ENCODE measurements at places on chromosomes 7 and 10.

DNA sequence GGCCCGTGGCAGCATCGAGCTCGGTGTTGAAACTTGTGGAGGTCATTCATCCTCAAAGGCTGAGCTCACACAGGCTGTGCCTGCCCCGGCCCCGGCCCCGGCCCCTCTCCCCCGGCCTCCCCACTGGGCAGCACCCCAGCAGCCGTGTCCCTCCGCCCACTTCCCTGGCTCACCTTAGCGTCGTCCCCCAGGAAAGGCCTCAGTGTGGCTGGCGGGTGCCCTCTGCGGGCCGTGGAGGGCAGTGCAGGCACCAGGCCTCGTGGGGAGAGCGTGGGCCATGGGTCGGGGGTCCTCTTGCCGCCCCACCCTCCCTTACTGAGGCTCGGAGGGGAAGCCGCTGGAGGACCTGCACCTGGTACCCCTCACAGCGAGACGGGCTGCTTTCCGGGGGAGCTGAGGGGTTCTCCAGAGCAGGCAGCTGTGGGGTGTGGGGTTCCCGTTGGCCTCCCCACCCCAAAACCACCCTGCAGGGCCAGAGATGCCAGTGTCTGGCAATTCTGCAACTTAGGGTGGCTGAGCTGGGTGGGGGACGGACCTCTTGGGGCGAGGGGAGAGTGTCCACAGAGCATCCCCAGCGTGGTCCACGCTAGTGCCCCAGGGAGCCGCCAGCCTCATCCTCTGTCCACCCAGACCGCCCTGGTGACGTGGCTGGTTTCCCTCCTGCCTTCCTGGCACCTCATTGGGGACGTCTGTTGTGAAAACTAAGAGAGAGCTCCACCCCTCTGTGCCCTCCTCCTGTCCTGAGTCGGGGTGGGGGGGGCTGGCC lies 44.2 kb upstream of the DPYSL4 start:
- DNase-seq: peak; percentile 46

DNA sequence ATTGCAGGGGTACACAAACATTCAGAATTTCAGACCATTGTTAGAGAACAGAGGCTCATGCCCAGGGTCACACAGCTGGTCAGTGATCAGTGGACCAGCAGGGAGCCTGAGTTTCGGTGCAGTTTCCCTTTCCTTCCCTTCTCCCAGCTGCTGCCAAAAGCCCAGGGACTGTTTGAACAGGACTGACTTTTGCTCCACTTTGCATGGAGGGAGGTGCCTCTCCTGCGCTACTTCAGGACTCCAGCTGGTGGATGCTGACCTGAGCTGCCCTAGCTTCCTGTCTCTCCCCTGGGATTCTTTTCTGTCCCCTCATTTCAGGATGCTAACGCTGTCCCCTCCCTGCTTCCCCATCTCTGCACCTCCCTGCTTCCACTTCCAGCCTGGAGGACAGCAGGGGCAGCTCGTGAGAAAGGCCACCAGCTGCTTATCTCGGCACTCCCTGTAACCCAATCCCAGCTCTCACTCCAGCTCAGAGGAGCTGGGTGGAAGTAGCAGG lies 14.5 kb downstream of the SH2D4B start:
- DNase-seq: no peak

DNA sequence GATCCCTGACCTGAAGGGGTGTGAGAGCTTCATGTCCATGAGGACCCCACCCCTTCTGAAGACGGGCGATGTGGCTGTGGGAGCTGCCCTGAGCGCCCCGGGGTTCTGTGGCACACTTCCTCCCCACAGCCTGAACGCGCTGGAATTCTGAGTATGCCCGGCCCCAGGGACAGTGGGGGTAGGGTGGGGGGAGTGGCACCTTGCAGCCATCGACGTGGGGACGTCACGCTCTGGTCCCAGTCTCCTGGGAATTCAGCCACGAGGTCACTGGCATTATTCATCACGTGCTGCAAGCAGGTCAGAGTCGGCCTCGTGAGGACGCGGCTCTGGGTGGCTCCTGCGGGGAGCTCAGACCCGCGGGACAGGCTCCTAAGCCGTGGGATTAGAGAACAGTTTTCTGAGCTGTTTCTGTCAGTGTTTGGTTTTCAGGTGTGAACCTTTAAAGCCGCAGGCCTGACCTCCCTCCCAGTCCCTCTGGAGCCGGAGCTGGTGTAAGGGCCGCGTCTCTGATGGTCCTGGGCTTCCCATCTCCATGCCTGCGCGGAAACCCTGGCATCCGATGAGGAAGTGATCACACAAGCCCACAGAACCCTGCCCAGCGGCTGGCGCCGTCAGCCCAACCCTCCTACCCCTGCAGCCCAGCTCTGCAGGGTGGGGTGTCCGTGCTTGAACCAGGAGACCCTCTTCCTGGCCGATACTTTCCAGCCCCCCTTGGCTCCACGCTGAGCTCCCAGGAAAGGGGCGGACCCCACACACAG lies 16.1 kb downstream of the GPR146 start:
- no peak for DNase-seq

DNA sequence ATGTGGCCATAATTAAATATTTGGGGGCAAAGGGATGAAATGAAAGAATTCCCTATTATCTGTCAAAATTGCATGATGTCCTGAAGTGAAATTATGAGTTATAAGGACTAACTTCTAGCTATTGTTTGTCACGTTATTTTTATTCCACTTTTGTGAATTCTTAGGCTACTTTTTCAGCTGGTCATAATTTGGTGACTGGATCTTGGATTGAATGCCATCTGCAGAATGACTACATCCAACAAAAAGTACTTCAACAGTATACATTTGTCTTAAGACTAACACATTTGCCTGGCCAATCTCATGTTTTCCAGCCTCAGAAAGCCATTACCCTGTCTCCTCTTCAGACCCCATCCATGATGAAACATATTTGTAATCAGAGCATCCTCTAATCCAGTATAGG lies 48.1 kb upstream of the WNT16 start:
- DNase-seq: no peak

DNA sequence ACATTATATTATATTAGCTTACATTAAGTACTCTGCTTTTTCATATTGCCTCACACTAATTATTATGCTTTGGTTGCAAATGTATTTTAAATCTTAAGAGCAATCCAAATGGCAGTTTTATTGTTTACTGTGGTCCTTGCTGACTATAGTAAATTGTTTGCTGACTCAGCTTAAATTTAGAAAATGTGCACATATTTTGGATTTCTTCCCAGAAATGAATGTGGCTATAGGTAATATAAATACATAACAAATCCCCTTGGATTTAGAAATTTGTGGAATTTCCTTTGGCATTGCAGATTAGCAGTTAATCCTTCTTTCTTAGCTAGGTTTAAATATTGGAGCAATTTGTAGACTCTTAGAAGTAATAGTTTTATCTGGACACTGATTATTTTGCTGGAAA lies 565.8 kb downstream of the NRG3 start:
- DNase-seq: no peak

DNA sequence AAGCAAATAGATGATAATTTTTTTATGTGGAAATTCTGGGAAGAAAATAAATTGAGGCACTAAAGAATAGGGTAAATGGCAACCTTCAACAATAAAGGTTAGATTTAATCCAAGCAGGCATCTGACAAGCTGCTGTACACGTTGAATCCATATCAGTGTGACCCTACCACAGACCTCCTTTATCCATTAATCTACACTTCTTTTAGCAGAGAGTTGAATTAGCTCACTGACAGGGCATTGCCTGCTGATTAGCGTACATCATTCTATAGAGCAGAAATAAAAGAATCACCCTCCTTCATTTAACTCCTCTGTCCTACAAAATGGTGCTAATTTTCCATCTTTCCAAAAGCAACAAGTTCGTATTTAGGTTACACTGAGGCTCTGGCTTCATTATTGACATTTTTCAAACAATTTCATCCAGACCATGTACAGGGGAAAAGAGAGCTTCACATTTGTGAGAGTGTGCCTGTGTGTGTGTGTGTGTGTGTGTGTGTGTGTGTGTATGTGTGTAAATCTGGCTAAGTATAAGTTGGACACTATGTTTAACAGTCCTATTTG lies 356.0 kb downstream of the TFEC start:
- DNase-seq: no peak

GRCh38 chr10:78863906-78864239 lies 204.9 kb upstream of the ZMIZ1 start:
- no peak for DNase-seq

- no peak for DNase-seq
Observed at GRCh38 chr10:69055241-69055640, 32.7 kb upstream of the SRGN start.

DNA sequence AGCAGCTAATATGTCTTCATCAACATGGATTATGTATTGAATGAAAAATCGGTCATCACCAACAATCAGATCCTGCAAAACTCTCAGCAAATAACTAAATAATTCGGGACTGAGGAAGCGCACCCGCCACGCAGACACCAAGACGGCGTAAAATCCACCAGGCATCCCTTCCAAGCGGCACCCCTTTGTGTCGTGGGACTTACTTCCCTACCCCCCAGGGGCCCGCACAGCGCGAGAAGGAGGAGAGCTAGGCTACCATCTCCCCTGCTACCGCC lies 721 bp downstream of the ARL3 start:
- DNase-seq: peak; percentile 58

GRCh38 chr10:104259999-104260774 lies 5.5 kb downstream of the GSTO1 start:
- no peak for DNase-seq

- peak; percentile 5 for DNase-seq
Observed at GRCh38 chr7:30697719-30698460, 15.6 kb upstream of the CRHR2 start.

DNA sequence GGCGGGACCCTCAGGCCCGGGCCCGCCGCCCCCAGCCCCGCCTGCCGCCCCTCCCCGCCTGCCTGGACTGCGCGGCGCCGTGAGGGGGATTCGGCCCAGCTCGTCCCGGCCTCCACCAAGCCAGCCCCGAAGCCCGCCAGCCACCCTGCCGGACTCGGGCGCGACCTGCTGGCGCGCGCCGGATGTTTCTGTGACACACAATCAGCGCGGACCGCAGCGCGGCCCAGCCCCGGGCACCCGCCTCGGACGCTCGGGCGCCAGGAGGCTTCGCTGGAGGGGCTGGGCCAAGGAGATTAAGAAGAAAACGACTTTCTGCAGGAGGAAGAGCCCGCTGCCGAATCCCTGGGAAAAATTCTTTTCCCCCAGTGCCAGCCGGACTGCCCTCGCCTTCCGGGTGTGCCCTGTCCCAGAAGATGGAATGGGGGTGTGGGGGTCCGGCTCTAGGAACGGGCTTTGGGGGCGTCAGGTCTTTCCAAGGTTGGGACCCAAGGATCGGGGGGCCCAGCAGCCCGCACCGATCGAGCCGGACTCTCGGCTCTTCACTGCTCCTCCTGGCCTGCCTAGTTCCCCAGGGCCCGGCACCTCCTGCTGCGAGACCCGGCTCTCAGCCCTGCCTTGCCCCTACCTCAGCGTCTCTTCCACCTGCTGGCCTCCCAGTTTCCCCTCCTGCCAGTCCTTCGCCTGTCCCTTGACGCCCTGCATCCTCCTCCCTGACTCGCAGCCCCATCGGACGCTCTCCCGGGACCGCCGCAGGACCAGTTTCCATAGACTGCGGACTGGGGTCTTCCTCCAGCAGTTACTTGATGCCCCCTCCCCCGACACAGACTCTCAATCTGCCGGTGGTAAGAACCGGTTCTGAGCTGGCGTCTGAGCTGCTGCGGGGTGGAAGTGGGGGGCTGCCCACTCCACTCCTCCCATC lies 82.7 kb downstream of the PAX2 start:
- DNase-seq: peak; percentile 18

DNA sequence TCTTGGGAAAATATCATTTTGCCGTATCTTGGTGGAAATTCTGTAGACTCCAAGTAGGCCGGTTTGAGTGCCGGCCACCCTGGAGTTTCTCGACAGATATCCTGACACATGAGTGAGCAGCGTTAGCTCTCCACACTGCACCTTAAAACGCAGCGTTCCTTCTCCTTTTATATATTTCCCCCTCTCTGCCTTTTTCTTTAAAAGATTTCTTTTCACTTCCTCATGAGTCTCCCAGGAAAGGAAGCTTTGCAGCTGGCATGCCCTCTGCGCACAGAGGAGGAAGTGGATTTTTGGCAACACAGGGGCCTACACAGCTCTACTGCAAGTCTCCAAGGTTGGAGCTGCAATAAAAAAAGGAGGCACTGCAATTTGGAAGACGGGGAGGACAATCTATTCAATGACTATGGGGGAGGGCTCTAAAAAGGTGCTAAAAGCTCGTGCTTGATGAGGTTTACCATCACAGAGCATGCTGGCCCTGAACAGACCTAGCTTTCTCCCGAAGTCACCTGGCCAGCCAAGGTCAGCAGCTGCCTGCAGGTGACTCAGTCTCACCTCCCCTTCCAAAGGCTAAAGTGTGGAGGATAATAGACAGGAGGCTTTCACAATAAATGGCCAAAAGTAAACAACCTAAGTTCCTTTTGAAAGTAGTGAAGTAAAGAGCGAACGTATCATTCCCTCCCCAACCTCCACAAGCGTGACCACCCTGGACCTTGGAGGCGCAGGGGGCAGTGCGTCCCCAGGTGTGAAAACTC lies 252.8 kb downstream of the ZMYND11 start:
- DNase-seq: no peak

GRCh38 chr10:62741996-62742395 lies 62.5 kb upstream of the ADO start:
- DNase-seq: no peak

GRCh38 chr7:2824026-2824677 lies 20.0 kb downstream of the GNA12 start:
- no peak for DNase-seq

DNA sequence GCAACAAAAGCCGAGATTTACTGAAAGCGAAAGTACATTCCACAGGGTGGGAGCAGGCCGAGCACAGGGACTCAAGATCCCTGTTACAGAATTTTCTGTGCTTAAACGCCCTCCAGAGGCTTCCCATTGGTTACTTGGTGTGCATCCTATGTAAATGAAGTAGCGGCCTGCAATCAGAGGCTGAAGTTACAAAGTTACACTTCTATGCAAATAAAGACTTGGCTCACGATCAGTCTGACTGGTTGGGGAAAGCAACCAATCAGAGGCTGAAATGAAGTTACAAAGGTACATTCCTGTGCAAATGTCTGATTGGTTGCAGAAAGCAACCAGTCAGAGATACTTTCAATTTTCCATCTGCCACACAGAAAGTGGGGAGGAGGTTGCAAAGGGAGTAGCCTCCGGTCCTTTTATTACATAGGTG lies 4.1 kb downstream of the ACBD7 start:
- no peak for DNase-seq

GRCh38 chr7:69373171-69374043 lies 224.9 kb upstream of the AUTS2 start:
- DNase-seq: no peak

- no peak for DNase-seq
Observed at GRCh38 chr7:98520356-98520951, 96.6 kb upstream of the NPTX2 start.

Measured in naive thymus-derived CD4-positive, alpha-beta T cell (primary cell).